ENCODE measurements at places on chromosomes 1 and 21. TPM values are rescaled to one million over a fixed set of nuclear protein-coding genes. Genes with fewer than 3 reads are reported as not detected.

- DNase-seq, result no peak
Observed at GRCh38 chr1:204409123-204409522, 2.5 kb downstream of the PPP1R15B start.

GRCh38 chr1:27332536-27333281, 9.1 kb upstream of the SYTL1 start:
- DNase-seq, result peak; percentile 84

- DNase-seq, result no peak
Observed at GRCh38 chr1:236638945-236639344, 34.6 kb upstream of the HEATR1 start.

Gene FNDC5
- total RNA-seq, result 2.4 TPM

- peak; percentile 92 for DNase-seq
Observed at GRCh38 chr1:226702957-226703831, 35.9 kb downstream of the ITPKB start.

Gene MARK1
- 11.1 TPM for total RNA-seq

Gene IL20
- not detected for total RNA-seq

Gene RUSC1
- 32.5 TPM for total RNA-seq

- no peak for DNase-seq
Observed at GRCh38 chr1:61186753-61187152, 104.4 kb downstream of the NFIA start.

Gene SLC16A4
- 8.6 TPM for total RNA-seq

Gene TDRD10
- total RNA-seq, result 3.4 TPM

DNA sequence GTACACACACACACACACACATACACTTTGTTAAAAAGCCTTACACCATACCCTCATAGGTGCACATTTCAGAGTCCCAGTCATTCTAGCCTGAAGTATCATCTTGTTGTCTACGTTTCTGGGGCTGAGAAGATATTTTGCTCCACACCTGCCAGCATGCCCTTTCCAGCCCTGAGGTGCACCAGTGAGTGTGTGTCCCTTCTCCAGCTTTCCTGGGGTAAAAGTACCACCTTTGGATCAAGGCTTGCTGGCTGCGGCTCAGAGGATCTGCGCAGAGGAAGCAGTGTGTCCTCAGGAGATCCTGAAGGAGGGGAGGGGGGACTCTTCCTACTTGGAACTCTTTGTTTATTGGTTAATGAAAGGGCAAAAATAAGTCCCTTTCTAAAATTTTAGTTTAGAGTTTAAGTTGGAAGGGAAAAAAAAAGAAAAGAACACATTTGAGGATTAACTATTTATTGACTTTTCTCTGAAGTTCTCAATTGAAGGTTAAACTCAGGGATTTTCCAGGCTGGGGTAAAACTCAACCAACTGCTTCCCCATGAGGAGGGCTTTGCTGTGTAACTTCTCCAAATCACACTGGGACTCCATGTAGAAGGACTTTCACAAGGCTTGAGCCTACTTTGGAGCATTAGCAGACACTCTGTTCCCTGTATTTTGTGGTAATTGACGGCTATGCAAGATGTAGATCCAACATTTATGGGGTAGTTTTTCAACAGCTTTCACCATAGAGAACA, 200.3 kb upstream of the SGIP1 start:
- DNase-seq, result peak; percentile 80

Gene MAP10
- 1.2 TPM for total RNA-seq

DNA sequence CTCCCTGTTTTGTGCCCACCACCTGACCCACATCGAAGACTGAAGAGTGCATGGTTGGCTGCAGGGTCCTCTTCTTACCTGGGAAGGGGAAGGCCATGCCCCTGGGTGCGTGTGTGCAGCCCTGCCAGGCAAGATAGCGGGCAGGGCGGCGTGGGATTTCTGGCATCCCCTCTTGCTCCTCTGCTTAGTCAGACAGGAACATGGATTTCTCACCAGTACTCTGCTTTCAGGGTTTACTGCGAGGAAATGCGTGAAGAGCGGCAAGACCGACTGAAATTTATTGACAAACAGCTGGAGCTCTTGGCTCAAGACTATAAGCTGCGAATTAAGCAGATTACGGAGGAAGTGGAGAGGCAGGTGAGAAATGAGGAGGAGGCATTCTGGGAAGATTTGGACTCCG, 15.5 kb upstream of the MIIP start:
- no peak for DNase-seq

DNA sequence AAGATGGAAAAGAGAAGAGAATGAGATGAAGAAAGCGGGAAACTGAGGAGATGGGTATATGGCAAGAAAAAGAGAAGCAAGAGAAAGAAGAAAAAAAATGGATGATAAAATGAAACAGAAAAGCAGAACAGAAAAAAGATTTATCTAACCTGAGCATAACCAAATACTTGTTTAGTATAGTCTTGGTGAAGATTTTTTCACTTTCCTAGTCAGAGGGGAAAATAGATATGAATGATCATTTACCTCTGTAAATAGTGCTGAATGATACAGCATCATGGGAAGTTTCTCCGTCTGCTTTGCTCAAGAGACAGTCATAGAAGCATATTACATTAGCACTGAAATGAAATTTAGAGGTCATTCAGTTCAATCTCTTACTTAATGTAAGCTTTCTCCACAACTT, 36.1 kb upstream of the PLPPR4 start:
- DNase-seq, result no peak

DNA sequence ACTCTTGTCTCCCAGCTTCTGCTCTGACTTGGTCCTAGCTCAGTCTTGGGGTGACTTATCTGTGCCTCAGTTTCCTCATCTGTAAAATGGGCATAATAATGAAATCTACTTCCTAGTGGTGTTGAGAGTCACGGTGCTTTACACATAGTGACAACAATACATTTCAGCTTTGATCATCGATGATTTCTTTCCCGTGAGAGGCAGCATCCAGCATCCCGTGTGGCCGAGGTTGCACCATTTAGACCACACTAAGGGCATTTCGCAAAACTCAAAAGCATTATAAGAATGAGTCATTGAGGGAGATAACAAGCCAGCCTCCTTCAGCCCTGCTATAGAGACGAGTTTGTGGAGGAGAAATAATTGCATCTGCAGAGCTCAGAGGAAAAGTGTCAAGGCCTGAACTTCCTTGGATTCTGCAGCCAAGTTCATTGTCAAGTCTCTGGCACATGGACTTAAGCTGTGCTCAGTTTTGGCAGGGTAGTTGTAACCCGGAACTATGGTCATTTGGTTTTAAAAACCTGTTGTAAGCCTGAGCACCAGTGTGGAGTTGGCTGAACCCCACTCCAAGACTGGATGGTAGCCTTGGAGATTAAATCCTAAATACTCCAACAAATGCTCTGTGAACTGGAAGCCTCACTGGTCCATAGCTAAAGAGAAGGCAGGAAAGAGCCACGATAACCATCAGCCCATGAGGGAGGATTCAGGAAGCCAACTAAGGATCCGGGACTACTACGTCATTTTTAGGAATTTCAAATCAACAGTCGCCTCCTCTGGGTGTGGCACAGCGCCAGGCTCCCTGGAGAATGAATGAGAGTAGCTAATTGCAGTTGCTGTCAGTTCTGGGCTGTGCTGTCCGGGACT, 64.2 kb downstream of the TCP10L start:
- DNase-seq, result peak; percentile 95

GRCh38 chr21:39232861-39233291, 49.6 kb upstream of the PSMG1 start:
- no peak for DNase-seq

Gene RASSF5
- total RNA-seq, result 11.0 TPM

DNA sequence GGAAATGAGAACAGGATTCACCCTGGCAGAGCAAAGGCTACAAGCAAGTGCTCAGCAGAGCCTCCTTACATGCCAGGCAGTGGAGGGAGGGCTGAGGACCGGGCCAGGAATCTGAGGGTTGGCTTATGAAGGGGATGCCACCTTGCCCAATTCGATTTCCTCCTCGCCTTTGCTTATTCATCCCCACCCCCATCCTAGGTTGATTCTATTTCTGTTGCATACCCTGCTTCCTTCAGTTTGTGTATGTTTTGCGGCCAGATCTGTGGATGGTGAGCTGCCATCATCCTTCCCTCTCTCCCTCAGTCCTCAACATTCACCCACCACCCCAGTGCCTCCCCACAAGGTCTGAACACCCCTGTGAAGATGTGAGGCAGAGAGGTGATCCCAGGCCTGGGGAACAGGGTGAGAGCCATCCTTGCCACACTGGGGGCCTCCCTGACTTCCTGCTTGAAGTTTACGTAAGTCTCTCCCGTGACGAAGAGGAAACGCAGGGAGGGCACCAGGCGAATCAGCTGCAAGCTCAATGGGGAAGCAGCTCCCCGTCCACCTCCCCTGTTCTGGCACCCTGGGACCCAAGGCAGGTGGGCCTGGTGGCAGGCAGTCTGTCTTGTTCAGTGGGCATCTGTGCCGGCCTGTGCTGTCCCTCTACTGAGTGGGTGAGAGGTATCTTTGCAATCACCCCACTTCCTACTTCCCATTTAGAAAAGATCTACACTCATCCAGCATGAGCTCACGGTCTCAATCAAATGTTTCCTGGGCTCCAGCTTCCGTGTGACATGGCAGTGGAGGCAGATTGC, 50.6 kb upstream of the CNTN2 start:
- DNase-seq, result no peak

GRCh38 chr1:162919034-162919433, 58.1 kb upstream of the CCDC190 start:
- no peak for DNase-seq

Gene GJA9
- total RNA-seq, result not detected

Gene NES
- 100.0 TPM for total RNA-seq

GRCh38 chr1:211037095-211037494, 96.9 kb downstream of the KCNH1 start:
- DNase-seq, result no peak

Gene SETD4
- total RNA-seq, result 12.9 TPM

DNA sequence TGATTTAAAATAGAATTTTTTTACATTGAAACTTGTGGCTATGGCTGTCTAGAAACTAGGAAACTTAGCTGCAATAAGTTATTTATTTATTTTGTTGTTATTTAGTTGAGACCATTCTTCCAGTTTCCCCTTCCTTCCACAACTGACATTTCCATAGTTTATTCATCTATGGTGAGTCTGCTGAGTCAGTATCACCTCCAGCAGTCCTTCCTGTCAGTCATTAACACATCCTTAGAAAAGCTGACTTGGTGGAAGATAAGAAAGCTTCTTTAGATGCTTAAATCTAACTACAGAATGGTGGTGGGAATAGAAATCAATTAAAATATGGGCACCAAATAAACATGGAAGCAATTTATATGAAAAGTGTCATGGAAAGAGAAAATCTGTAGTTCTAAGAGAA, 714.0 kb downstream of the RWDD3 start:
- DNase-seq, result no peak

DNA sequence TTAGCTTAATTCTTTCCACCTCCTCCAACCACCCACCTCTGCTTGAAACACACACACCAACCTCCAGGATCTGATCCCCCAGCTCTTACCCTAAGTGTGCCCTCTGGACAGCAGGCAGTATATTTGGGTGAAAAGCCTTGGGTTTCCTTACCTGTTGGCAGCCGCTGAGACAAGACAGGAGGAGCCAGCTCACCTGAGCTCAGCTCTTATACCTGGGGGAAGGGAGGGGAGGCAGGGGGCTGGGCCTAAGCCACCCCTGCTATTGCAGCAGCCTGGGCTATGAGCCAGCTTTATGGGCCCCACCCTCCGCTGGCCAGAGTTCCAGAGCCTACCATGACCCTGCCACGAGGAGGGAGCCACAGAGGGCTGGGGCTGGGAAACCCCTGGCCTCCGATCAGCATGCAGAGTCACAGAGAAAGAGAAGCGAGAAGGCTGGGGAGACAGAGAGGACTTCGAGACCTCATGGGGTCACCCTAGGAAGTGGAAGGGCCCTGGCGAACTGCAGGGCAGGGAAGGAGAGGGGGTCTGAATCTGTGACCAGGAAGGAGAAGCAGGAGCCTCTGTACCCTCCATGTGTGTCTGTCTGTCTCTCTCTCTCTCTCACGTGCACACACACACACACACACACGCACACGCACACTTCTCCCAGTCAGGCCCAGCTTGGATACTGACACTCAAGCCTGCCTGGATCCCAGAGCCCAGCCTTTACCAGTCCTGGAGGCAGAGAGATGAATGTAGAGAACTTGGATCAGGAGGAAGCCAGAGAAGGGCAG, at the start of gene S100A14:
TSS of gene S100A14 (minus strand) at position 182 of the 773 bp plus-strand sequence. CDS start 467 bp downstream, outside the sequence.
- peak; percentile 81 for DNase-seq

GRCh38 chr1:12424087-12424529, 193.9 kb downstream of the DHRS3 start:
- DNase-seq, result no peak

- DNase-seq, result no peak
Observed at GRCh38 chr1:186129758-186130157, 245.3 kb downstream of the TPR start.

GRCh38 chr1:229271448-229272159, 693 bp downstream of the RAB4A start:
- no peak for DNase-seq

Gene KRTAP15-1
- total RNA-seq, result not detected

DNA sequence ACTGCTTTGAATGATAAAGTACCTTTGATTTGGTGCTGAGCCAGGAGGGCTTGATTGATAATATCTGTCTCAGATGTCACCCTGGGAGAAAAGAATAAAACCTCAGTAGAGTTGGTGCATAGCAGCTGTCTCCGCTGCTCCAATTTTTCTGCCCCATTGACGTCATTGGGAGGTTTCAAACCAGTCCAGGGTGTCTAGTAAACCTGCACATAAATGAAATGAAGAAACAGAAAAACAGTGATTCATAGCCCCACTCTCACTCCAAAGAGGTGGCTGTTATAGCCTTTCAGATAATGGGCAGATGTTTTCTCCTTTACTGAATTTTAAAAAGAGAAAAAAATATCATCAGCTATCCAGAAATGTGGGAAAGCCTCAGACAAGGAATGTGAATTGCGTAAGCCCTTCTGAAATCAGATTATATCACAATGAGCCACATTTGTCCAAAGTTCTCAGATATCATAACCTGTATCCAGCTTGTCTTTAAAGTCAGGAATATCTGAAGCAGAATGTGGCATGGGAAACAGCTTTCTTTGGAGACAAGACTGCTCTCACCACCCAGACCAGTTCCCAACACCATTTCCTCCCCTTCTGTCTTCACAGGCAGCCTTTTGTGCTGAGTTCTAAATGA, 351.3 kb upstream of the SGIP1 start:
- DNase-seq, result no peak

Gene SLC5A9
- 0.28 TPM for total RNA-seq

DNA sequence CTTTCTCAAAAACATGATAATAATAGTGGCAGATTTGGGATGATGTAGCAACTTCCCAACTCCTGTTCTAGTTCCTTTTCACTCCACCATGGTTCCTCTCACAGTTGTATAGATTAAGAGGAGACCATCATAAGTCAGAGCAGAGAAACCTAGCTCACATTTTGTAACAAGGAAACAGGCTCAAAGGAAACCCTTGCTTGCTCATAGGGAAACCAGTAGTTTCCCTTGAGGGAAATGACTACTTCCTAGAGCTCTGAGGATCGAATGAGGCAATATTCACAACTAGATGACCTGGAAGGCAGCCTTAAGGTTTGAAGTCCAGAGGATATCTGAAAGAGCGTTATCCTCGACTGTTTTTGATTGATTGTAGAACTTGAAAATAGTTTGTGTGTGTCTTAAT, 76.1 kb upstream of the C8B start:
- no peak for DNase-seq

DNA sequence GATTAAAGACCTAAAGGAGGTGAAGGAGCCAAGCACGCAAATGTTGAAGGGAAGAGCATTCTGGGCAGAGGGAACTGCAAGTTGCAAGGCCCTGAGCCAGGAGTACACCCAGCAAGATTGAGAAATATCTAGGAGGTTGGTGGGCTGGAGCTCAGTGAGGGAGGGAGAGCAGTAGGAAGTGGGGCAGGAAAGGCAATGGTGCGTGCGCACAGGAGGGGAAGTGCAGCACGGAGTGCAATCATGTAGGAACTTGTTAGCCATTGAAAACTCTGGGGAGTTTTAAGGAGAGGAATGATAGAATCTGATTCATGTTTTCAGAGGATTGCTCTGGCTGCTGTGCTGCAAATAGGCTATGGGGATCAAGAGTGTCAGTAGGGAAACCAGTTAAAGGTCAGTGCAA, 13.2 kb upstream of the IGSF3 start:
- DNase-seq, result no peak
